Thyroid gland (tissue), 4 donors: ENCODE measurements at places on chromosomes 1 and 21. TPM values are rescaled to one million over a fixed set of nuclear protein-coding genes. Genes with fewer than 3 reads are reported as not detected.

The HSD3B1 gene
- total RNA-seq, result not detected

The ST6GALNAC3 gene
- total RNA-seq, result 35.6 TPM

The JAM2 gene
- total RNA-seq, result 5.3 TPM

- H3K4me1 ChIP-seq, result no peaks in the 10 kb centered on the region
- H3K4me3 ChIP-seq, result no peak overlapping the region
- no peak overlapping the region for H3K27ac ChIP-seq
- no peaks in the 10 kb centered on the region for H3K27me3 ChIP-seq
- H3K36me3 ChIP-seq, result no peaks in the 10 kb centered on the region
Observed at GRCh38 chr1:209319549-209319948, 264.0 kb upstream of the CAMK1G start.

DNA sequence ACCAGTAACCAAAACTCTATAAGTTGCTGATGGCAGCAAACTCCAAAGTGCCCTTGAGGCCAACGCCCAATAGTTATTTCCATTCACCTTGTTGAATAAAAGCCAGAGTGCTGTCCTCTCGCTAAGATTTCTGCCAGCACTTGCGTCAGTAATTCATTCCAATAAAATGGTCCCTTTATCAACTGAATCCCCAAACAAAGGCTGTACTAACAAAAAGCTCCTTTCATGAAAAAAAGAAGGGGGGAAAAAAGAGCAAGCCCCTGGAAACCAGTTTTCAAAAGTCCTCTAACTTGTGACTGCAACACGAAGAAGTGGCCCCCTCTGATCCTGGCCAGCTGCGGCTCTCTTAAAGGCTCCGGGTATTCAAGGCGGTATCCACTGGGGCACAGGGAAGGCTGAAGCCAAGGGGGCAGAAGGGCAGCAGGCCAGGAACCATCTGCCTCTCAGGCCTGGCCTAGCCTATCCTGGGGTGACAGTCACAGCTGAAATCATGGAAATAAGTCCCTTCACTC is 55.8 kb upstream of the ZNF326 start:
- H3K4me3 ChIP-seq, result no peak overlapping the region
- no peaks in the 10 kb centered on the region for H3K27me3 ChIP-seq
- H3K4me1 ChIP-seq, result peaks cover 55% of the 10 kb centered on the region
- H3K36me3 ChIP-seq, result no peaks in the 10 kb centered on the region

The HES5 gene
- not detected for total RNA-seq

DNA sequence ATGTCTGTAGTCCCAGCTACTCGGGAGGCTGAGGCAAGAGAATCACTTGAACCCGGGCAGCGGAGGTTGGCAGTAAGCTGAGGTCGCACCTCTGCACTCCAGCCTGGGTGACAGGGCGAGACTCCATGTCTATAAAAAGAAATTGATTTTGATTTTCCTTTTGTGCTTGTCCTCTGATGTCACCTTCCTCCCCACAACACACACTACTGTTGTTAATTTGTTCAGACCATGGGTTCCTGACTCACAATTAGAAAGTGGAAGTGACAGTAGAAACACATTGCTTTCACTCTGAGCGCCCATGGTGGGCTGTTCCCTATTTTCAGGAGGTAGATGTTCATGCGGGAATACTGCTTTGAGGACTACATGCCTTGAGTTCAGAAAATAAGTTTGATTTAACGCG is 165.5 kb upstream of the KCNJ6 start:
- no peak overlapping the region for H3K4me3 ChIP-seq
- H3K27me3 ChIP-seq, result no peaks in the 10 kb centered on the region
- H3K27ac ChIP-seq, result no peak overlapping the region
- DNase-seq, result no peak
- no peaks in the 10 kb centered on the region for H3K4me1 ChIP-seq

DNA sequence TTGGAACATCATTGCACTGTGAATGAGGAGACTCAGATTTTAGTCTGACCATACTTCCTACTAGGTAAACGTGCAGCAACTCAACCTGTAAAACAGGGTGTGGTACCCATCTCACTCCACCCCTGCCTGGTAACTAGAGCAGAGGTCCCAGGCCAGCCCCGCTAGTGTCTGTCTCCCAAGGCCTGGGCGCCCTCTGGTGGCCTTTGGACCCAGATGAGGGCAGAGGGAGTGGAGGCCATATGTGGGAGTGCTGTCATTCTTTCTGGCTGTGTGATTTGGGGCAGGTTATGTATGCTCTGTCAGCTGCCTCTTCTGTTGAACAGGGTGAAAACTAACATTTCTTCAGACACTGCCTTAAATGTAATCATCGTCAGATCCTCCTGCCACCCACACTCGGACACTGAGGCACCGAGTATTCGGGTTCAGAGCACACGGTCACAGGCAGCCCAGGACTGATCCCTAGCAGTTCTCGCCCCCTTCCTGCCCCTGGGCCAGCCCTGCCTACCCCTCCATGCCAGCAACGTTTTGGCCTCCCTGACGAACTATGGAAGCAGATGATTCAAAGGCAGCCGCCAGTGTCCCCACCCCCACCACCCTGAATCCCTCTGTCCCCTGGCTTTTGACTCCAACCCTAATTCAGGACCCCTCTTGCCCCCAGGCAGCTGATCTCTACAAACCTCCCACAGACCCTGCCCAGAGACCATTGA is 76.0 kb downstream of the CD247 start:
- H3K4me3 ChIP-seq, result no peak overlapping the region
- DNase-seq, result peak; percentile 81
- H3K27ac ChIP-seq, result no peak overlapping the region

DNA sequence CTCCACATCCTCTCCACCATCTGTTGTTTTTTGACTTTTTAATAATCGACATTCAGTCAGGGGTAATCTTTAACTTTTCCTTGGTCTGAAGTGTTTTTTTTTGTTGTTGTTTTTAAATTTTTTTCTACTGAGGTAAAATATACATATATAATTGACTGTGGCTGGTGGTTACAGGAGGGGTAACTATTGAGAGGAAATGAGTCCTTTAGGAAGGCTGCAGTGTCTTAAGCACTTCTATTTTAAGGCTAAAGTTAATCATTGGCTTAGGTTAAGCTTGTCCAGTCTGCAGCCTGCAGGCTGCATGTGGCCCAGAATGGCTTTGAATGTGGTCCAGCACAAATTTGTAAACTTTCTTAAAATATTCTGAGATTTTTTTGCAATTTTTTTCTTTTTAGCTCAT is 172.5 kb downstream of the CTH start:
- H3K4me1 ChIP-seq, result no peaks in the 10 kb centered on the region
- no peak overlapping the region for H3K27ac ChIP-seq
- H3K27me3 ChIP-seq, result no peaks in the 10 kb centered on the region
- no peak for DNase-seq

DNA sequence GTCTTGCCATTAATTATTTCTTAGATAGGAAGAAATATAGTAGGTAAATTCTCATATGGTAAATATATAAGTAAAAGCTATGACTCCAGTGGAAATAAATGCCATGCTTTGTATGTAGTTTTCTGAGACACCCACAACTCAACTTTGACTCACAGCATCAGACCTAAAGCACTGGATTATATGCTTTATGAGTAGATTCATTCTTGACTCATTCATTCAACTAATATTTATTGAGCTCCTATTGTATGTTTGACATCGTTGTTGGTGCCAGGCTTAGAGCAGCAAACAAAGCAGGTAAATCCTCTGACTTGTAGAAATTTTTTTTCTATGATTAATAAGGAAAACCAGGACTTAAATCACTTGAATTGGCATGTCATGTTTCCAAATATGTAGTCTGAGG is 211.4 kb downstream of the PTPRC start:
- no peaks in the 10 kb centered on the region for H3K36me3 ChIP-seq
- H3K4me3 ChIP-seq, result no peak overlapping the region
- no peak overlapping the region for H3K27ac ChIP-seq
- no peaks in the 10 kb centered on the region for H3K4me1 ChIP-seq
- H3K27me3 ChIP-seq, result no peaks in the 10 kb centered on the region

The GBP4 gene
- 11.0 TPM for total RNA-seq

DNA sequence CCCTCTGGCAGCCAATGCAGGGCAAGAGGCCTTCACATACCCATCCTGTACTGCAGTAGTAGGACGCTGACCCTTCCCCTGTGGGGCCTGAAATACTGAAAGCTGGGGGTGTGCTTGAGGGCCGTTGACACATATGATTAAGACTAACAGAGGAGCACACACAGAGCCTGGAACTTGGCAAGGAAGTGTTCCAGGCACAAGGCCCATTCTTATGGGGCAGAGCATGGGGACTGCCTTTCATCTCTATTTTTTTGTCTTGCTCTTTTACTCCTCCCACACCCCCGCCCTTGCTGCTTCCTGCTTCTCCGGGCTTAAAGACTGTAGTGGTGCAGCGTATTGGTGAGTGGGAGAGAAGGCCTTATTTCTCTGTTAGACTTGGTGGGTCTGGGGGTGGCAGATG is 137.4 kb downstream of the BACH1 start:
- no peak overlapping the region for H3K4me3 ChIP-seq
- no peak for DNase-seq
- no peaks in the 10 kb centered on the region for H3K4me1 ChIP-seq
- no peaks in the 10 kb centered on the region for H3K27me3 ChIP-seq
- H3K36me3 ChIP-seq, result no peaks in the 10 kb centered on the region

DNA sequence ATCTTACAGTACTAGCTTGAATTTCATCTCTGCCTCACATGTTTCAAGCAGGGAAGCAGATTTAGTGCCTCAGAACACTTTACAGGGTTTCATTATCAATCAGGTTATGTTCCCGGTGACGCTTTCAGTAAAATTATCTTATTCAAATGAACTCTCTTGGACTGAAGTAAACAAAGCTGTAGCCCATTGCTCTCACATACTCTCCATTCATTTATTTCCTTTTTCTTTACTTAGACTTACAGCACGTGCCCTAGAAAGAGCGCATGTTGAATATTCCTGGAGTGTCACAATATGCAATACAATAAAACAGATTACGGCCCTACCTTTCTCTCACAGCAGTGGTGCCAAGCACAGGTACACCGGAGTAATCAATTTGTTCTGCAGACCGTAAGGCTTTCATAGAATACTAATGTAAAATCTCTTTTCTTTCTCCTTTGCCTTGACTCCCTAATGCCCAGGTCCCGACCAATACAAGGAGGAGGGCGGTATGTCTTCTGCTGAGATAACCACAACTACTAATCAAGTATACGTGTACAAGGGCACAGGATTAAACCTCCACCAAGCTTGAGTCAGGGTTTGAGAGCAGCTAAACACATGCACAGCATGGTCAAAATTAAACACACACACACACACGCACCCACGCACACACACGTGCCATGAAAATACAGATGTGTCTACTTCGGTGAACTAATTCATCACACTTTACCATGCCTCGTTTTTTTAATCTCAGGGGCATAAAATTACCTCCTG is 62.8 kb downstream of the NRIP1 start:
- no peaks in the 10 kb centered on the region for H3K27me3 ChIP-seq
- peaks cover 18% of the 10 kb centered on the region for H3K4me1 ChIP-seq
- no peaks in the 10 kb centered on the region for H3K36me3 ChIP-seq
- no peak overlapping the region for H3K27ac ChIP-seq
- no peak for DNase-seq

- H3K4me1 ChIP-seq, result peaks cover 3% of the 10 kb centered on the region
- no peaks in the 10 kb centered on the region for H3K27me3 ChIP-seq
- DNase-seq, result no peak
- no peak overlapping the region for H3K4me3 ChIP-seq
Observed at GRCh38 chr1:77948841-77949424, 29.9 kb downstream of the FUBP1 start.

GRCh38 chr1:116495535-116495934 is 75.3 kb downstream of the CD58 start:
- no peak for DNase-seq
- H3K36me3 ChIP-seq, result no peaks in the 10 kb centered on the region
- H3K27me3 ChIP-seq, result no peaks in the 10 kb centered on the region
- no peak overlapping the region for H3K27ac ChIP-seq

DNA sequence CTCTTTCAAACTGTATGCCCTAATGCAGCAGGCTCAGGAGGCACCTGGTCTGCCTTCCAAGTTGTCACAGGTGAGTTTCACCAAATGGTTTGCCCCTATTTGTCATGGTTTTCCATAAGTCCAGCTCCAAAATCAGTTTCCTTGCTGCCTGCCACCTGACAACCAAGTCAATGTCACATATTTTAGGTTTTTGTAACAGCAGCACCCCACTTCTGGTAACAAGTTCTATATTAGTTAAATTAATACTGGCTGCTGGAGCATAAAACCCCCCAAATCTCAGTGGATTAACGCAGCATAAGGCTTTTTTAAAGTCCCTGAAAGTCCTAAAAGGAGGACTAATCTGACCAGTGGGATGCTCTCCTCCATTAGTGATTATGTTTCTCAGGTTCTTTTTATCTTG is 200.7 kb downstream of the RRAGC start:
- no peaks in the 10 kb centered on the region for H3K36me3 ChIP-seq
- no peaks in the 10 kb centered on the region for H3K27me3 ChIP-seq
- H3K27ac ChIP-seq, result no peak overlapping the region
- no peak for DNase-seq

DNA sequence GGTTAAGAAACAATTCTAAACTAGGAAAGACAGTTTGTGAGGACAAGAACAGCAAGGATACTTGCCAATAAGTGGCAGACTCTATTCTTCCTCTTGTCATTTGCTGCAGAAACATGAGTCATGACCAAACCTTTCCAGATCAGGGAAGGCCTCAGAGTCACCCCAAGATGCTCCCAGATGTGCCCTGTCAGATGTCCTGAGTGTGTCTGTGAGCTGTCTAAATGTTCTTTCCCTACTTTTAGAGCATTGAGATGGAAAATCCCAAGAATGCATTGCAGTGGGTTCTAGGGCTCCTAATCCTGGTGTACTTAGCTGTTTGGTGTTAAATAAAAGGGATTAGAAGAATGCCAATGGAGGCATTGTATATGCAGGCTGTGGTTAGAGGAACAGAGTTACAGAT is 57.5 kb upstream of the KIAA0040 start:
- no peak overlapping the region for H3K4me3 ChIP-seq
- H3K36me3 ChIP-seq, result no peaks in the 10 kb centered on the region
- no peak for DNase-seq
- no peaks in the 10 kb centered on the region for H3K27me3 ChIP-seq

DNA sequence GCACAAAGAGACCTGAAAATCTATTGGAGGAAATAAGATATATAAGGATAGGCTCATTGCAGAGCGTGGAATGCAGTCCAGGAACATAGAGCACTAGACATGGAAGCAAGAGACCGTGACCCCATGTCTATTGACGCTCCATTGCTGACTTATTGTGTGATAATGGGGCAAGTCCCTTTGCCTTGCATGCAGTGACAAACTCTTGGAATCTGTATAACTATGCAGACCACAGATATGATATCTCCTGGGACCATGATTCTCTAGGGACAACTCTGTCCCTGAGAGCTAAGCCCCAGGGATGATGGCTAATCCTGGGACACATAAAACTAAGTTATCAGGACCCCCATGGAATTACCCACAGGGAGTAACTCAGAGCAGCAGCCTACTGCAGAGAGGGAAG is 73.1 kb upstream of the PRDX6 start:
- no peak overlapping the region for H3K4me3 ChIP-seq
- H3K36me3 ChIP-seq, result no peaks in the 10 kb centered on the region
- no peaks in the 10 kb centered on the region for H3K27me3 ChIP-seq
- H3K27ac ChIP-seq, result no peak overlapping the region
- H3K4me1 ChIP-seq, result no peaks in the 10 kb centered on the region

DNA sequence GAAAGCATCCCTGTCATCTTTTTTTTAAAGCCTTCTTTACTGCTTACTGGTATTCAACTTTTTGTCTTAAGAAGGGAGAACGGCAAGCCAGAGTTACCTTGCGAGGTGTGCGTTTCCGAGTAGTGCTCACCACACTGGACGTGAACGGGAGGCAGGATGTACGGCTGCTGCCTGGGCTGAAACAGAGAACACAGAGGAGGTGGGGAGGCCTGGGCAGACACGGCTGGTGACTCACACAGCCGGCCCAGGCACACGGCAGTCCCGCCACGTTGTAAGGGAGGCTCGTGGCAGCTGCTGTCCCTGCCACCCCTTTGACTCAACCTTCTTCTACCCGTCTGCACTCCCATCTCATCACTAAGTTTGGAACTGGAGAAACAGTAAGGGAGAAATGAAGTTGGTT is 105.8 kb downstream of the SMYD2 start:
- no peak for DNase-seq
